ENCODE measurements at places on chromosomes 5 and 9. TPM values are rescaled to one million over a fixed set of nuclear protein-coding genes. Genes with fewer than 3 reads are reported as not detected.

DNA sequence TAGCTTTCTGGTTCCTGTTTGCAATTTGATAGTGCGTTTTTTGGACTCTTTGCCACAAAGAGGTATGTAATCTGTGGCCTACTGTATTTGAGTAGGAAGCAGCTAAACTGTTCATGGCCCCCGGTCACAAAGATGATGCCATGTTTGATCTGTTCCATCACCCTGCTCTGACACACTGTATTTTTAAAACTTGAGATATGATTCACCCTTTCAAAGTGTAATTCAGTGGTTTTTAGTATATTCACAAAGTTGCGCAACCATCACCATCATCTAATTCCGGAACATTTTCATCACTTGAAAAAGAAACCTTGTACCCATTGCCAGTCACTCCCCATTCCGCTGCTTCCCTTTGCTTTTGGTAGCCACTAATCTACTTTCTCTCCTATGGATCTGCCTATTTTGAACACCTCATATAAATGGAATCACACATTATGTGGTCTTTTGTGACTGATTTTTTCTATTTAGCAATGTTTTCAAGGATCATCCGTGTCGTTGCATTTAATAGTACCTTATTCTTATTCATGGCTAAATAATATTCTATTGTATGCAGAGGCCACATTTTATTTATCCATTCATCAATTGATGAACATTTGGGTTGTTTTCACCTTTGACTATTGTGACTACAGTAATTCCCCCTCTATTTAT lies 141.6 kb downstream of the NR3C1 start:
- no peak for DNase-seq

- no peak for DNase-seq
Measured at GRCh38 chr9:95363051-95363841, 45.7 kb upstream of the FANCC start.

- no peak for DNase-seq
Measured at GRCh38 chr9:86752733-86753132, 194.6 kb downstream of the GAS1 start.

GRCh38 chr5:150529555-150529954 lies 21.6 kb downstream of the NDST1 start:
- no peak for DNase-seq

GRCh38 chr9:131169563-131170240 lies 44.3 kb downstream of the NUP214 start:
- no peak for DNase-seq

- no peak for DNase-seq
Measured at GRCh38 chr5:17720071-17720470, 85.8 kb downstream of the TAF11L14 start.

DNA sequence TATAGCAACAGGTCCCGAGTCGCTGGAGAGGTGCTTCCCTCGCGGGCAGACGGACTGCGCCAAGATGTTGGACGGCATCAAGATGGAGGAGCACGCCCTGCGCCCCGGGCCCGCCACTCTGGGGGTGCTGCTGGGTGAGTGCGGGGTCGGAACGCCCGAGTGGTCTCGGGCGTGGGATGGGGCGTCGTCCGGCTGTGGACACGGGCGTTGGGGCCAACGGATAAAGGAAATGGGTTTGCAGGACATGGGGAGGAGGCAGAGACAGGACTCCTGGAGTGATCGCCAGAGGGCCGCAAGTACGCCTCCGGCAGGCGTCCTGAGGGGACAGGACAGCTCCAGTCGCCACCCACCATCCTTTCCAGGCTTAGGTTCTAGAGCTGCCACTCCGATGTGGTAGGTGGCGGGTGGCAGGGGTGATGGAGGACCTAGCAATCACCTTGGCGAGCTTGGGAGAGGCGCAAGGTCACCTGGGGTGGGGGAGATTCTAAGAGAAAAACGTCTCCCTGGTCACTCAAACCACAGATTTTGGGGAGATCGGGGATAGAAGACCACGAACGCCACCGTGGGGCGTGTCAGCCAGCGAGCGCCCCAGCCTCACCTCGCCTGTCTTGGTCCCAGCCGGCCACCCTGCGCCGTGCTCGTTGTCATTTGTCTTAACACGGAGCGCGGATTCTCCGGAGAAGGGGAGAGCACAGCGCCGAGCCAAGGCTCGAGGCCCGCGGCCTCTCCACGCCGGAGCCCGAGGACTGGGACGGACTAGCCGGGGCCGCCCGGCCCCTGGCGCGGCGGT lies 922 bp downstream of the LMX1B start:
- no peak for DNase-seq

- DNase-seq, result no peak
Measured at GRCh38 chr5:92337772-92338234, 954.7 kb upstream of the ARRDC3 start.

DNA sequence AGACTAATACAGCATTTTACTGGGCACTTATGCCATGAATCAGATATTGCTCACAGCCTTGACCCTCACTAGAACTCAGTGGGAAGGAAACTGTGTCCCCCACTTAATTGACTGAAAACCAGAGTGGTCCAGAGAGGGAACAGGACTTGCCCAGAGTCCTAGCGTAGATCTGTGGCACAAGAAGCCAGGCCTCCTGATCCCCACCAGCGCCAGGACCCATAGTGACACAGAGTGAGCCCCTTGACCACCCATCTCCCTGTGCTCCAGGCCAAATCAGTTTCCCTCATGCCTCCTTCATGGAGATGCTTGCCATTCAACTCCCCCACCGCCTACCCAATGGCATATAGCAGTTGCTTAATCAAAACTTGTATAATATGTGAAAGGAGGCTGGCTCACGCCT lies 8.3 kb downstream of the KIF12 start:
- no peak for DNase-seq

DNA sequence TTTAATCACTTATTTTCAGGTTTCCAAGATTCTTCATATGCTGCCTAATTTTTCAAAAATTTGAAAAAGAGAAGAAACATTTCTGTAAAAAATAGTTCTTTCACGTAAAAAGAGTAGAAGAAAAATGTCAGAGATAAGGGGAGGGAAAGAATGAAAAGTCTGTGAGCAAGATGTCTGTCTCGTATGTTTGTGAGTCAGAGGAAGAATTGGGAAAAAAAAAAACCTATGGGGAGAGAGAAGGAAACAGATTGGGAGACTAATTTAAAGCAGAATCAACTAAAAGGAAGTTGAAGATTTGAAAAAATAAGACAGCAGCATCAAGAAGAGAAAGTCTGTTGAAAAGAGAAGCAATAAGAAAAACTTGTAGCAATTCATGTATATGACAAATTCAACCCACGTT lies 456.3 kb downstream of the HINT1 start:
- DNase-seq, result no peak

GRCh38 chr5:84191281-84191680 lies 193.4 kb downstream of the EDIL3 start:
- DNase-seq, result no peak

GRCh38 chr5:141753971-141754713 lies 72.1 kb upstream of the ARAP3 start:
- DNase-seq, result no peak

DNA sequence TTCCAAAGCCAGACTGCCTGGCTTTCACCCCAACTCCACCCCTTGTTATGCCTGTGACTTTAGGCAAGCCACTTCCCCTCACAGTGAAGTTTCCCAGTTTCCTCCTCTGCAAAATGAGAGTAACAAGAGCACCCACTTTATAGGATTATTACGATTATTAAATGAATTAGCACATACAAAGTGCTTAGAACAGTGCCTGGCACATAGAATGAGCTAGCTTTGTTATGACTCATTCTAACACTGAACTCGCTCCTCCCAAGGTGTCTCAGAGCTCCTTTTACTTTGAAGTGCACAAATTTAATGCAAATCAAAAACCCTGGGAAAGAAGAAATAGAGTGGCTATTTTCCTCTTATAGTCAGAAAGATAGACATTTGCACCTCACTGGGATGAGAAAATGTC lies 34.3 kb downstream of the DNAH5 start:
- no peak for DNase-seq

DNA sequence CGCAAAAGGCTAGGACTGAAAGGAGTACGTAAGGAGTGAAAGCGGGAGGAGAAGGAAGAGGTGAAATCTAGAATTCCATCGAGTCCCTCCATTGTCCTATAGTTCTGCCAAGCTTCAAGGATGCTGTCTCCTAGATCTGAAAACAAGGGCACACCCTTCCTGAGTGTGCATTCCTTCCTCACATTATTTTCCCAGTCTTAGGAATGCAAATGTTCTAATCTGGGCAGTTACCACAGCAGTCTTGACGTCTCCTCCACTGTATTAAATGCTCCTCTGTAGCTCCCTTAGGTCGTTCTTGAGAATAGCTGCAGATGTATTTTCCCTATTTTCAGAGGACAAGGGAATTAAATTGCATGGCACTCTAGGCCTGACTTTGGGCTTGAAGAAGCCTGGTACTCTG lies 127.6 kb downstream of the SLIT3 start:
- DNase-seq, result no peak

GRCh38 chr5:74851684-74852353 lies 14.4 kb downstream of the FAM169A start:
- no peak for DNase-seq

GRCh38 chr5:1797103-1797800 lies 2.4 kb downstream of the MRPL36 start:
- no peak for DNase-seq

DNA sequence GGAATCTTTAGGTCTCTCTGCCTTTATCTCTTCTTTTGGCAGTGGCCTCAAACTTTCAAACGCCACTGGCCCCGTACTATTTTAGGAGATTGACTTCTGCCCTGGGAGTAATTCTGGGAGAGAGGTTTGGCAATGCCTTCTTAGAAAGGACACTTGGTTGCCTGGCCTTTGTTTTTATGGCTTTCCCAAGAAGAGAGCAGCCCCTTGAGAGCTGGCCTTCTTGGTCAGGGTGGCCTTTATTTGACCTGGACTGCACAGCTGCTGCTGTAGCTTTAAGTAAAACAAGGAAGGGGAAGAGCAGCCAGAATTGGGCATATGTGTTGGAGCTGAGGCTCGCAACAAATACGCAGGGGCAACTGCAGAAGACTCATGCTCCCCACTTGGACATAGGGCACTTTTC lies 60.8 kb downstream of the PTPN3 start:
- DNase-seq, result peak; percentile 66

DNA sequence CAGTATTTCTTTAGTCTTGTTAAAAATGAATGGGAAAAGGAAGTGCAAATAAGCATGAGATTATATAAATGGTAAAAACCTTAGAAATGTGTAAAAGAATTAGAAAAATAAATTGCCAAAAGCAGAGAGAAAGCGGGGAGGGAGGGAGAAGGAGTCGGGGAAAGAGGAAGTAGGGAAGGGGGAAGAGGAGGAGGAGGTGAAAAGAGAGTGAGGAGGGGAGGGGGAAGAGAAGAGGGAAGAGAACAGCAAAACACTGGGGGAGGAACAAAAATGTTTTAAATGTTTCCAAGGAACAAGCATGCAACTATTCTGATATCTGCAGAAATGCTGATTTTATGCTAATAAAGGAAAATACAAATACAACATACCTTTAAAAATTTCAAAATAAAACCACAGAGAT lies 317.5 kb downstream of the PIK3R1 start:
- DNase-seq, result no peak

- no peak for DNase-seq
Measured at GRCh38 chr9:13899924-13900323, 414.0 kb downstream of the NFIB start.

DNA sequence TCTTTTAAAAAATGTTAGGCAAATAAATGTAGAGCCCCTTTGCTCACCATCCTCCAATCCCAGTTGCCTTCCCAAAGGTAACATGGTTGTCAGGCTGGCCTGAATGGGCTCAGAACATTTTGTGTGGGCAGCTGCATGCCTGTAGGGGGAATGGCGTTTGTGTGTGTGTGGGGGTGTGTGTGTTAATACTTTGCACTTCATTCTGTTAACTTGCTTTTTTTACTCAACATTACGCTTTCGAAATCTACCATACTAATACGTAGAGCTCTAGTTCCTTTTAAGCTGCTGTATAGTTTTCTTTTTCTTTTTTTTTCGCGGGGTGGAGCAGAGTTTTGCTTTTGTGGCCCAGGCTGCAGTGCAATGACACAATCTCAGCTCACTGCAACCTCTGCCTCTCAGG lies 14.0 kb downstream of the MYOZ3 start:
- DNase-seq, result no peak

GRCh38 chr5:72125941-72126620 lies 18.8 kb downstream of the MAP1B start:
- DNase-seq, result no peak

GRCh38 chr9:33455945-33456344 lies 8.6 kb upstream of the AQP3 start:
- no peak for DNase-seq

DNA sequence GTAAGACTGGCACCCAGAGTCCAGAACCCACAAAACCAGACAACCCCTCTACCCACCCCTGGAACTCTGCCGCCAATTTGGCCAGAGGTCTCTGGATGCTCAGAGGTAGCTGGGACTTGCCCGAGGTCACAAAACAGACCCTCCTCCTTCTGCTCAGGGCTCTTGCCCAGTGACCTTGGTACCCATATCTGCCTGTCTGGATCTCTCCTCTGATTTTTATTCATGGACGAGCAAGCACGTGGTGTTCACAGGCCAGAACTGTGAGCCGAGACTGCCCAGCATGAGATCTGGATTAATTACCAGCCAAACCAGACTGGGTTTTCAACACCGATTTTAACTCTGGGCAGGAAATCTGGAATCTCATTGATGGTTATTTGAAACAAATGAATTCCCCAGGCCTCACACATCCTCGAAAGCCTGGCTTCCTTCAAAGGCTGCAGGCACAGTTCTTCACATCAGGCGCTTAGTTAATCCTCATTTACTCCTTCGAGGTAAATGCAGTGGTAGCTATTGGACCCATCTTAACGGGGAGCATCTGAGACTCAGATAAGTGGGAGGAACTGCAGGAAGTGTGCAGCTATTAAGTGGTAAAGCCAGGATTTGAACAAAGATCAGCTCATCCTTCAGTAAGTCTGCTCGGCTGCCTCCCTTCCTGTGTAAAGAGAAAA lies 21.4 kb downstream of the COL27A1 start:
- DNase-seq, result no peak

- no peak for DNase-seq
Measured at GRCh38 chr5:181164076-181164952, 16.9 kb downstream of the OR2V2 start.

DNA sequence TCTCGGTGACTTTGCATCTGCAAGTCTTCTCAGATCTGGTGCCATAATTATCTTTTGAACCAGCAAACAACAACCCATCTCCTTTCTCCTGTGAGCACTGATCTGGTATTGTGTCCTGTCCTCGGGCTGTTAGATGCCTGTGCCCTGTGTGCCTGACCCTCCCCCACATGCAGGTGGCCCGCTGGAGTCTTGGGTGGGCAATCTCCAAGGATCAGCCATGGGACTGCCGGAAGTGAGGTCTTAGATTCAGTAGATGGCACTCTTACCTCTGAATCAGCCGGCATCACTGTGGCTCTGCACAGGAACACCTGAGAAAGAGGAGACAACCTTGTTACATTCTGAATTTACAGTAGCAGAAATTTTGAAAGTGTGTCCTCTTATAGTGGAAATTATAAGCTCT lies 172.4 kb downstream of the IRX2 start:
- no peak for DNase-seq

GRCh38 chr5:113022661-113023060 lies 46.1 kb downstream of the DCP2 start:
- no peak for DNase-seq

- no peak for DNase-seq
Measured at GRCh38 chr9:112552229-112553056, 65.8 kb downstream of the KIAA1958 start.

Gene INSL6
- not detected for total RNA-seq

Gene FBP2
- total RNA-seq, result not detected

Measured in cardiac septum (tissue), 1 donor.